ENCODE measurements at places on chromosomes 13 and 19.

- DNase-seq: no peak
These were observed 621.9 kb upstream of the SPRY2 start for GRCh38 chr13:80962855-80963254.

DNA sequence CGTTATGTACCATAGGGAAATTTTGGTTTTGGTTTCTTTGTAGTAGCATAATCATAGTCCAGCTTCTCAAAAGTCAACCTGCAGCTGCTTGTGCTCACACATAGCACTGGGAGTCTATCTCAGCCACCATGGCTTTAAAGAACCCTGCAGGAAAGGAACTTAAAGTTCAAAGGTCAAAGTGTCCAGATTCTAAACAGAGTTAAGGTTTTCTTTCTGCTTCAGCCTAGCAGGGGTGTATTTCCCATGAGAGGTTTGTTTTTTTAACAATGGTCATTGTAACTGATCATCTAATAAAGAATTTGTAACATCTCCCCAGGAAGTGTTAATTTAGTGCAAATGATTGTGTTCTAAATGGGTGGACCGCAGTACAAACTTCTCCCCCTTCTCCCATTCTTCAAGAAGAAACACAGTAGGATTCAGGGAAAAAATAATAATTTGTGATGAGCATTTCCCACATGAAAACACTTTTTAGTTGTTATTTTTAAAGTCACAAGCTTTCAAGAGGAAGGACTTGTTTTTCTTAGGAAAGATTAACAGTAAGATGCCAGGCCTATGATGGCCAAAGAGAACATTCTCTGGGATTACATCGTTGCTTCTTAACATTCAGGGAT is 168.0 kb downstream of the EFNB2 start:
- DNase-seq: no peak

- DNase-seq: no peak
These were observed 10.3 kb upstream of the CACNG7 start for GRCh38 chr19:53898636-53899341.

GRCh38 chr13:60328073-60328472 is 68.9 kb upstream of the TDRD3 start:
- no peak for DNase-seq

- no peak for DNase-seq
These were observed 13.1 kb downstream of the ERFL start for GRCh38 chr19:41915021-41915775.

DNA sequence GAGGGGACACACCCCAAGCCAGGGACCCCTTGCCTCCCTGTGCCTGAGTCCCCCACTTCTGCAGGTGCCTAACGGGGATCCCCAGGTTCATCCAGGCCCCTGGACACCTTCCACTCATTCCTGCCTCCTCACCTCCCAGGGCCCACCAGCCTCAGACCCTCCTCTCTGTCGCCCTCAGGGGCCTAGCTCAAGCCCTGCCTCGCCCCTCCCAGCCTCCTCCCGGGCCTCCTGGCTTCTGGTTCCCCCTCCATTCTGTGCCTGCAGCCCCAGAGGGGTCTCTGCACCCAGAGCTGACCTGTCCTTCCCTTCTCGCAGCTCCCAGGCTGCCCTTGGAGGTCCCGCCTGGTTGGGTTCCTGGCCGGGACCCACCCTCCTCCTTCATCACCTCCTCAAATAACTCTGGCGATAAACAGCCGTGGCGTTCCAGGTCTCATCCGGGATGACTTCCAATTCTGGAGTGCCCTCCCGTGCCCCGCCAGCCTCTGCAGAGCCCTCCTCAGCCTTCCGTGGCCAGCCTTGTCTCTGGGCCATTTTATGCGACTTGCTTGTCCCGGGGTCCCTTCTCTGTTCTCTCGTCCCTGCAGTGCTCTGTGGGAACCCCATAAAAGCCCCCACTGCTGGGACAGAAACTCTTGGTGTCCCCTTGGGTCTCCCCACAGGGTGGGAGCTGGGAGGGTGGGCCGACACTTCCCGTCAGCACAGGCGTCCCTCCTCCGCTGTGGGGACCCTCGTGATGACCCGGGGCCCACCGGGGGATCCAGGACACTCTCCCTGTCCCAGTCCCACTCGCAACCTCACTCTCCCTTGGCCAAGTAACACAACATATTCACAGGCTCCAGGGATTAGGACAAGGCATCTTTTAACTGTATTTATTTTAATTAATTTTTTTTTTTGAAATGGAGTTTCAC is 9.2 kb downstream of the JOSD2 start:
- no peak for DNase-seq

GRCh38 chr13:86976521-86977324 is 694.4 kb upstream of the SLITRK5 start:
- no peak for DNase-seq

DNA sequence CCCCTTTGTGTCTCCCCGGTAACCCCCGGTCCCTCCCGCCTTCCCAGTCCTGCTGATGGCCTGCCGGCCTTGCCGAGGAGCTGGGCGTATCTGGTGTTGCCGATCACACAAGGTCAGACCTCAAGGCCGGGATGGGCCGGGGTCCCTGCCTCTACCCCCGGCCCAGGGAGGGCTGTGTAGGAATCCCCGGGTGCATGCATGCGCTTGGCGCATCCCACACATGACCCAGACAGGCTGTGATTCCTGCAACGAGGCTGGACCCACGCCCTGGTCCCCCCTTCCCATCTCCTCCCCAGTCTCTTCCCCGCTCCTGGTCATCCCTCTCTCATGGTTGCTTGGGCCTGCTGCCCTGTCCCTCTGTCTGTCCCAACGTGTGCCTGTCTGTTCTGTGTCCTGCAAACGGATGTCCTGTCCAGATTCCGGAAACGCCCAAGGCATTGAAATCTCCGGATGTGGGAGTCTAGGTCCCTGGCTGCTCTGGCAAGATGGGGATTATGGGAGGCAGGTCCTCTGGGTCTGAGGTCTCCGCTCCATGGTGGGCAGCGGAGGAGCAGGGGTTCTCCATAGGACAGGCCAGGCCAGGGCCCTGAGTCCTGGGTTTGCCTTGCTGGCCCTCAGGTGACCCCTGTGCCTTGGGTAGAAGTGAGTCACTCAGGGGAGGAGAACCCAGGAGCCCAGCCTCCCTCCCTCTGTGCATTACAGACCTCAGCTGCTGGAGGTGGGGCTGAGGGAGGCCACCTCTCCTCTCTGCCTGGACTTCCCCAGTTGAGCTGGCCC is 1.6 kb downstream of the PKN1 start:
- DNase-seq: no peak

DNA sequence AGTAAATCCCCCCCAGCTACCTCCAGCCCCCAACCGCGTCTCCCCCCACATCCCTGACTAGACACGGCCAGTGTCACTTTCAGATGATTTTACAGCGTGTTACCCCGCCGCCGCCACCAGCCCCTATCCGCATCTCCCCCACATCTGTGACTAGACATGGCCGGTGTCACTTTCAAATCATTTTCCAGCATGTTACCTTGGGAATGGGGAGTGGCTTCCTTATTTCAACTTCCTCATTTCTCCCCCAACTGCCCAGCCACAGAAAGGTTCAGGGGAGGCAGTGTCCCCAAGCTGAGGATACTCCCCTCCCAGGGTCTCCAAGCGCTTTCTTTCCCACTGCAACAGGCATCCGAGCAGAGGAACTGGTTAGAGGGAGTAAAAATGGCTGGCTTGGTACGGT is 18.4 kb downstream of the ADGRL1 start:
- DNase-seq: no peak

DNA sequence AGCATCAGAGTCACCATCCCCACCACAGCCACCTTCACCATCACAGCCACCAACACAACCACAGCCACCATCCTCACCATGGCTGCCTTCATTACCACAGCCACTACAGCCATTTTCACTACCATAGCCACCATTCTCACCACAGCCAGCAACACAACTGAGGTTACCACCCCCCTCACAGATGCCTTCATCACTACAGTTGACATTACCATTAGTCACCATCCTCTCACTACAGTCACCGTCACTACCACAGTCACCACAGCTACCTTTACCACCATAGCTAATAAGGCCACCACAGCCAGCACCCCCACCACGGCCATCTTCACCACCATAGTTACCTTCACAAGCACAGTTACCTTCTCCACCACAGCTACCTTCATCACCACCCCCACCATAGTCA is 269.6 kb downstream of the DNAJC15 start:
- DNase-seq: no peak

DNA sequence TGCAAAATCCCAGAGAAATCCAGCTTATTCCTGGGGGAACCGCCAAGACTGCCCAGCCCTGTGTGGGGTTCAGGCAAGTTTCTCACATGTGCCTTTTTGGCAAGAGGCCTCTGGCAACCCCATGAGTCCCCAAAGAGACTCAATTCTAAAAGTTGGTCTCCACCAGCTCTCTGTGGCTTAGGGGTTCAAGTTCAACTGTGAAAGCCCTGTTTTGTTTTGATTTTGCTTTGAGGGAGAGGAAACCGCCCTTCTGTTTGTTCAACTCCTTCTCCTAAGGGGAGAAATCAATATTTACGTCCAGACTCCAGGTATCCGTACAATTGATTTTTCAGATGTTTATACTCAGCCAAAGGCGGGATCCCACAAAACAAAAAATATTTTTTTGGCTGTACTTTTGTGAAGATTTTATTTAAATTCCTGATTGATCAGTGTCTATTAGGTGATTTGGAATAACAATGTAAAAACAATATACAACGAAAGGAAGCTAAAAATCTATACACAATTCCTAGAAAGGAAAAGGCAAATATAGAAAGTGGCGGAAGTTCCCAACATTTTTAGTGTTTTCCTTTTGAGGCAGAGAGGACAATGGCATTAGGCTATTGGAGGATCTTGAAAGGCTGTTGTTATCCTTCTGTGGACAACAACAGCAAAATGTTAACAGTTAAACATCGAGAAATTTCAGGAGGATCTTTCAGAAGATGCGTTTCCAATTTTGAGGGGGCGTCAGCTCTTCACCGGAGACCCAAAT is 583 bp upstream of the LDLR start:
- DNase-seq: no peak

DNA sequence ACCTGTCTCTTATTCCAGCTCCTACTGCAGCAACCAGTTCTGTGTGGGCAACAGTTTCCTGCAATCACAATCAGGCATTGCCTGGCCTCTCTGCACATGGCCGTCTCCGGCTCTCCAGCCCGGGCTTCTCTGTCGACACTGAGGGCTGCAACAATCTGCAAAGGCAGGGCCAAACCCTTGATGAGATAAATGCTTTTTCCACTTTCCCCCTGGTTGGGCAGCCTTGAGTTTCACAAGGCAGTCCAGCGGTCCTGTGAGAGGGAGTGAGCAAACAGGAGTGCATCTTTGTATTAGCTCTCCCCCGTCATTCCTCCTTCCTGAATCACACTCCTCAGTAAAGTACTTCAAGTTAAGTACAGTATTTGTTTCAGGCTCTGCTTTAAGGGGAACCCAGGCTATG is 40.7 kb upstream of the VWA8 start:
- DNase-seq: no peak

- no peak for DNase-seq
These were observed 6.7 kb upstream of the ONECUT3 start for GRCh38 chr19:1746401-1747284.

GRCh38 chr19:42426643-42427042 is 545 bp downstream of the LIPE start:
- DNase-seq: no peak

DNA sequence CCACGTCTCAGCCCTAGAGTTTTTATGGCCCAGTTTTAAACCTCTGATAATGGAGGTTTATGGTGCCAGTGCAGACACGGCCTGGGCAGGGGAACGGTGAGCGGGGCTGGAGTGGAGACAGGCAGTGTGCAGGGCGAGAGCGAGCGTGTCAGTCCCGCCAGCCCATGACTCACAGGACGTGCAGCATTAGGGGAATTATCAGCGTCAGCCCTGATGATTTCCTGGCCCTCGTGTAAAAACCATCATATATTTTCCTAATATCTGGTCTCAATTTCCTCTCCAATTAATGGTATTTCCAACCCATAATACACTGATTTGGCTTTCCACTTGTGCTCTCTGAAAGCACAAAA is 104.6 kb upstream of the VSTM2B start:
- no peak for DNase-seq

GRCh38 chr19:49512970-49513745 is 697 bp downstream of the FCGRT start:
- DNase-seq: no peak

DNA sequence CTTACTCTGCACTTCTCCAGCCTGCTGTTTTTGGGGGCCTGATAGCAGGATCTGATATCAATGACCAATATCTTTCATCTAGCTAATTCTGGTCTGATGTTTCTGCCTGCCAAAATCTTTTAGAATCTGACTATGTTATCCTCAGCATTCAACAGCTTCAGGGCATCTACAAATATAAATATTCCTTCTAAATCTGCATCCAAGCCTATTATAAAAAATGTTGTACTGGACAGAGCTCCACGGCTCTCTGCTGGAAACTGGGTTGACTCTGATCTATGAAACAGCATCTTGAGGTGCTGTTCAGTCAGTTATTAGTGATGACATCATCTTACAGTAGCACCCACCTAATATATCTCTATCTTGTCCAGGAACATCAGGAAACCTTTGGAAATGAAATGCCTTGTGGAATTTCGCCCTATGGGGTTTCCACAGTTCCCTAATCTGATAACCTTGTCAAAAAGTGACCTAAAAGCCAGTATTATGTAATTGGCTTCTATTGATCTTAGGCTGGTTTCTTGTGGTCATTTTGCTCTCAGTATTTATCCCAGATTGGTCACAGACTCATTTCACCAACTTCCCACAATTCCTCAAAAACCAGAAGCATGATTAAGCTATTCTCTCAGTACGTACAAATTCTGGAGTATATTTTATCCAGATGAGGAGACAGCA is 33.0 kb downstream of the ERICH6B start:
- DNase-seq: no peak

GRCh38 chr13:42906257-42906656 is 85.8 kb downstream of the EPSTI1 start:
- no peak for DNase-seq

DNA sequence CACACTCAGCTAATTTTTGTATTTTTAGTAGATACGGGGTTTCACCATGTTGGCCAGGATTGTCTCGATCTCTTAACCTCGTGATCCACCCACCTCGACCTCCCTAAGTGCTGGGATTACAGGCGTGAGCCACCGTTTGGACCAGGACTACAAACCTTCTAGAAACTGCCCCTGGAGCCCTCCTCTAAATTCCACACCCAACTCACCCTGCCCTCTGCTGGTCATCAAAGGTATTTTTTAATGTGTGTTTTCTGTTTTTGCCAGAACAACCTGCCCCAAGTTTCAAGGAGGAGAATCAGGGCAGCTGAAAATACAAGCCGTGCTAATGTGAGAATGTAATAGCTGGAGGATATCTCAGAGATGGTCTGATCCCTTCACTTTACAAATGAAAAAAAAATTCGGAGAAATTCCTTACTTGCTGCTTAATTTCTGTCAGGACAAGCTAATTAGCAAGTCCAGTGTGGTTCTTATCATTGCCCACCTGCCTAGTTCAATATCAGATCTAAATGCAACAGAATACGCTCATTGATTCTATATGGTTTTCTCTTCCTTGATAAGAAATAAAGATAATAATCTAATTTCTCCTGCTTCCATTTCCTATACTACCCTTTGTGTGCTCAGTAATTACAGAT is 4.1 kb downstream of the ATP8A2 start:
- DNase-seq: no peak

- DNase-seq: no peak
These were observed 33.5 kb upstream of the DCT start for GRCh38 chr13:94513026-94513425.
